Effector memory CD8-positive, alpha-beta T cell (primary cell): ENCODE measurements at places on chromosomes 16 and 17.

GRCh38 chr16:77920984-77921383 lies 101.4 kb upstream of the CLEC3A start:
- no peak for DNase-seq

DNA sequence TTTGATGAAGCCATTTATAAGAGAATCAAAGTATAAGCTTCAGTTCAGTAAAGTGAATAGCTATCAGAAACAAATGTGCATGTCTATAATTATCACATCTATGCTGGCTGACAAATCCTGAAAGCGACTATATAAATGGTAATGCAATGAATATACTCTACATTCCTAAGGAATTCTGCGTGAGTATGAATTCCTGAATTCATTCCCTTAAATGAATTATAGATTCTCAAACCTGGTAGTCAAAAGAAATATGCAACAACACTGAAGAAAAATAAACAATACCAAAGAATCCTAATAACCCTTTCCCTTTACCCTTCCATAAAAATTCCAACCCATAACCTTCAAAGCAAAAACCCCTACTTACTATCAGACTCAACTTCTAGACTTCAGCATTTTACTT lies 416.6 kb upstream of the PMFBP1 start:
- DNase-seq: no peak

- DNase-seq: no peak
These were observed 2.8 kb upstream of the ATXN2L start for GRCh38 chr16:28820016-28820415.

DNA sequence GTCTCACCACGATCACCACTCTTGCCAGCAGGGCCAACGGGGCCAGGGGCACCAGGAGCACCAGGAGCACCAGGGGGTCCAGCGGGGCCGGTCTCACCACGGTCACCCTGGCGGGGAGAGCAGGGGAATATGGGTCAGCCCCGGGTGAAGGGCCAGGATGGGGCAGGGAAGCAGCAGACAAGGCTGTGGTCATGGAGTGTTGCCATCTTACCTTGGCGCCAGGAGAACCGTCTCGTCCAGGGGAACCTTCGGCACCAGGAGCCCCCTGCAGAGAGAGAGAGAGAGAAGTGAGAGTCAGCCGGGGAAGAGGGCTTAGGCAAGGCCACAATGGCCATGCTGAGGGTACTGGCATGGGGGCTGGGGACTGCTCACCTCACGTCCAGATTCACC lies 12.9 kb downstream of the COL1A1 start:
- DNase-seq: no peak

DNA sequence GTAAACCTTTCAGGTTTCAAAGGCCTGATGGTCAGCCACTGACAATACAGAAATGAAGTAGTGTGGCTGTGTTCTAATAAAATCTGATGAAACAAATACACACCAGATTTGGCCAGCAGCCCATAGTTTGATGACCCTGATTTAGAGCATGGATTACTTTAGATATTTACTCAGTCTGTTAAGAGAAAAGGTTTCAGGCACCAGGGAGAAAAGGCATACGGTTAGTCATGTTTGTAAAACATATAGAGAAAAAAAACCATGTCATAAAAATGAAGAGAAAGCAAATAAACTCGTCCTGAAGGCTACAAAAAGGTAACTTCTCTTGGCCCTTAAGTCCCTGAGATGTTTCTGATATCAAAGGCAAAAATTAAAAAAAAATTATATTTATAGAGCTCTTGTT lies 112.1 kb downstream of the ADAMTS18 start:
- DNase-seq: no peak

GRCh38 chr16:60582528-60582927 lies 1453.7 kb downstream of the CDH8 start:
- DNase-seq: no peak

- no peak for DNase-seq
These were observed 23.3 kb downstream of the CEP295NL start for GRCh38 chr17:78879635-78880186.

DNA sequence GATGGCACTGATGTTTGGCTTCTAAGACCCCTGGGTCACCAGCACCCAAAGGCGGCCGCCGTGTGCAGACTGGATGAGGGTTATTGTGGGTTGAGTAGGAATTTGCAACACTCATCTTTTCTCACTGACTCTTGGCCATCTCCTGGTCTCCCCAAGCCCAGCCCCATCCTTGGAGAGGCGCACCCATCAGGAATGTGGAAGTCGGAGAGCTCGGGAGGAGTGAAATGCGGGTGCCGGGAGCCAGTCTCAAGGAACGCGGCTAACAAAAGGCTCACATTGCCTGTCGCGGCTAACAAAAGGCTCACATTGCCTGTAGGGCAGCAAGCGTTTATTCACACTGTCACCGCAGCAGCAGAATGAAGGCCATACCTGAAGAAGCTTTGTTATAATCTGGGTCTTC lies 248.6 kb downstream of the FOXL1 start:
- DNase-seq: no peak

- no peak for DNase-seq
These were observed 100.7 kb downstream of the MARF1 start for GRCh38 chr16:15542261-15542660.

- no peak for DNase-seq
These were observed 53.8 kb downstream of the OTOA start for GRCh38 chr16:21717608-21718007.

GRCh38 chr17:81219476-81220180 lies 3.1 kb downstream of the CEP131 start:
- DNase-seq: no peak

DNA sequence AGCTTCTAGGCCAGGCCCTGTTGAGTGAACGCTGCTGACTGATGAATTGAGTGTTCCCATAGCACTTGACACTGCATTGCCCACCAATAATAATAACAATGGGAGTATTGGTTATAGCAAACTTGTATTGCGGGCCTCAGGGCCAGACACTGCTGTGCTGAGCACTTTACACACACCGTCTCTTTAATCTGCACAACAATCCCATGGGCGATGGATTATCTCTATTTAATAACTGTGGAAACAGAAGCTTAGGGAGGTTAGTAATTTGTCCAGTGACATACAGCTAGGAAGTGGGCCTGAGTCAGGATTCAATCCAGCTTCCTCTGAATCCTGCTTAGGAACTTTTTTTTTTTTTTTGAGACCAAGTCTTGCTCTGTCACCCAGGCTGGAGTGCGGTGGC lies 11.2 kb downstream of the ARHGAP23 start:
- no peak for DNase-seq

DNA sequence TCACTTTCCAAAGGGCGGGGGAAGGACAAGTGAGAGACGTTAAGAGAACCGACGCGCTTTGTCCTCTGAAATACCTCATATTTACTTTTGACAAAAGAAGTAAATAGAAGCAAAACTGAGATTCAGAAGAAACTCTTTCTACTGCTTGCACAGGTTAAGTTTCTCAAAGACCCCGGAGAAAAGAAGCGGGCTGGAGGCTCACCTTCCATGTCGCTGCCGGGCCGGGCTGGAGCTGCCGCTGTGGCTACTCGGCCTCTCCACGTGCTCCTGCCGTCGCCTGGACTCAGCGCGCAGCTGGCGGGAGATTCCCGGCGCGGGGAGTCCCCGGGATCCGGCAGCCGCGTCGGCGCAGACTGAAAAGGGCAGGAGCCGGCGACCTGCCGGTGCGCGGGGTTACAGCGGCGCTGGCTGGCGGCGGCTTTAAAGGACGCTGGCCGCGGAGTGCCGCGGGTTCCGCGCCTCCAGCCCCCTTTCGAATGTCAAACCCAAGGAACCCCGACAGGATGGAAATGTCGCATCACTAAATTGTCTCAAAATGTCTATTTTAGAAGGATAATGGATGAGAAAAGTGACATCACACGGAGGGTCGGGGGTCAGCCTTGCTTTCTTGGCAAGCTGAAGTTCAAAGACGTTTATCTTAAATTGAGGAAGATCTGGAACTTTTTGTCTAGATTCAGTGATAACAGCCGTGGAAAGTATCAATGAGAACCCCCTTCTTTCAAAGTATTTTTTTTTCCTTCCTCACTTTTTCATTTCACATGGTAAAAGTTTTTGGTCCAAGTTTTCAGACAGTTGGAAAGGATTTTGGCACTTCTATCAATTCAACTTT lies at the start of gene IKZF3:
Gene IKZF3, minus strand, starts transcription at position 395 of the 829 bp plus-strand sequence. Its CDS starts 186 bp downstream, at position 209.
- DNase-seq: peak; percentile 85

- no peak for DNase-seq
These were observed 40.6 kb upstream of the LITAF start for GRCh38 chr16:11627292-11627663.

GRCh38 chr17:57115377-57115776 lies 30.3 kb downstream of the AKAP1 start:
- no peak for DNase-seq

DNA sequence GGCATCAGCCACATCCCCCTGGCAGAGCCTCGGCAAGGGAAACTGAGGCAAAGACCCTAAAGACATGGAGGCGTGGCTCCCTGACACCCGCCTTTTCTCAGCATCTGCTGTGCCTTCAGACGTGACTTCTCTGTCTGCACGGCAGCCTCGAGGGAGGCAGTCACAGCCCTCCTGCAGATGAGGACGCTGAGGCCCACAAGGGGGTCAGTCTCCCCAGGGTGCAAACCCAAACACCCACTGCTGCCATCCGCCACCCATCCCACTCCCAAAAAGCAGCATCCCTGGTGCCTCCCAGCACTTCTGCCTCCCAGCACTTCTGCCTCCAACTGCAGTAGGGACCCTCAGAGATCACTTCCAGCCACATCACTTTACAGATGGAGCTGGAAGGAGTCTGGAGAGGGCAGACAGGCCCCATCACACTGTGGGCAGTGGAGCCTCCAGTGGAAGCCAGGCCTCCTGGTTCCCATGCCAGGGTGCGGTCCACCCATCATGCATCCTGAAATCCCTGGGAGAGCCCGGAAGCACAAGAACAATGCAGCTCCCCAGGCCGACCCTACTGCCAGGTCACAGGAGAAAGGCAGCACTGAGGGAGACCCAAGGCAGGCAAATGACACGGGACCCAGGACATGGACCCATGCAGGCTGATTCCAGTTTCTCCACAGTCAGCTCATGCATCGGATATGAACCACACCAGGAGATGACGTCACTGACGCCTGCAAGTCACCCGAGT lies 23.8 kb downstream of the KDM8 start:
- DNase-seq: no peak

GRCh38 chr16:16183562-16183961 lies 39.7 kb downstream of the ABCC6 start:
- DNase-seq: no peak

GRCh38 chr16:86224126-86224525 lies 286.2 kb upstream of the FOXF1 start:
- no peak for DNase-seq

GRCh38 chr16:50530277-50531236 lies 17.6 kb upstream of the NKD1 start:
- DNase-seq: no peak

DNA sequence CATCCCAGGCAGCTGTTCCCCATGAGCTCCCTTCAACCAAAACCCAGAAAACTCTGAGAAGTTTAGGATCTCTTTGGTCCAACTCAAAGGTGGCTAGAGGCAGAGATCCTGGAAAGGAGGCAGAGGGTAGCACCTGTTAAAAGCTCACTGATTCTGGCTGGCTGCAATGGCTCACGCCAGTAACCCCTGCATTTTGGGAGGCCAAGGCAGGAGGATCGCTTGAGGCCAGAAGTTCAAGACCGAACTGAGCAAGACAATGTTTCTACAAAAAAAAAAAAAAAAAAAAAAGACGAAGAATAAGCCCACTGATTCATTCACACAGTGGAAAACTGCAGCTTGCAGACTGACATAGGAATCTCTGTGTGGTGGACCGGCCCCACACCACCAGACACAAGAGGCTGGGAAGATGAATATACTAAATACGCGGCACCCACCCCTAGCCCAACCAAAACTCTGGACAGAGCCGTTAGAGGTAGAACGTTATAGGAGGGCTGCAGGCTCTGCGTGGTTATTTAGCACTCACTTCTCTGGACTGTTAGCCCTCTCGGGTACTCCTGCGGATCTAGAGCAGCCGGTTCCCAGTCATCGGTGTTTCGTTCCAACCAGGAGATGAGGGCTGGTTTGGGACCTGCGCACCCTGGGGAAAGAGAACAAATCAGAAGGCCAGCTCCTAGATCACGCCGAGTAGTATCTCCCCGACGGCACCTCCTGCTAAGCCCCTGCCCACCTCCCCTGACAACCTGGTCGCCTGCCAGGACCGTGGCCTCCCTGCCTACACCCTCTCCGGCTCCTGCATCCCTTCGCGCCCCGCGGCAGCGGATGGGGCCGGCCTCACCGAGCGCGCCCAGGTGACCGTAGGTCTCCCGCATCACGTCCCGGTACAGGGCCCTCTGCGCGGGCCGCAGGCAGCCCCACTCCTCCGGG lies 925 bp downstream of the ZNF689 start:
- peak; percentile 42 for DNase-seq

DNA sequence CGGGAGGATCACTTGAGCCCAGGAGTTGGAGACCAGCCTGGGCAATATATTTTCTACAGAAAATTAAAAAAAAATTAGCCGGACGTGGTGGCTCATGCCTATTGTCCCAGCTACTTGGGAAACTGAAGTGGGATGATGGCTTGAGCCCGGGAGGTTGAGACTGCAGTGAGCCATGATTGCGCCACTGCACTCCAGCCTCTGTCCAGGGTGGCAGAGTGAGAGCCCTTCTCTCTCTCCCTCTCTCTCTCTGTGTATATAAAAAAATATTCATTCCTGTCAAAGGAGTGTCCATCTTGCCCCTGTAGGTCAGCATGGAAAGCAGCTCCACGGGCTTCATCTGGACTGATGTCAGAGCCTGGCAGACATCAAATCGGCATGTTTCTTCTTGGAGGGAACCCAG lies 31.2 kb downstream of the MGAT5B start:
- DNase-seq: no peak

DNA sequence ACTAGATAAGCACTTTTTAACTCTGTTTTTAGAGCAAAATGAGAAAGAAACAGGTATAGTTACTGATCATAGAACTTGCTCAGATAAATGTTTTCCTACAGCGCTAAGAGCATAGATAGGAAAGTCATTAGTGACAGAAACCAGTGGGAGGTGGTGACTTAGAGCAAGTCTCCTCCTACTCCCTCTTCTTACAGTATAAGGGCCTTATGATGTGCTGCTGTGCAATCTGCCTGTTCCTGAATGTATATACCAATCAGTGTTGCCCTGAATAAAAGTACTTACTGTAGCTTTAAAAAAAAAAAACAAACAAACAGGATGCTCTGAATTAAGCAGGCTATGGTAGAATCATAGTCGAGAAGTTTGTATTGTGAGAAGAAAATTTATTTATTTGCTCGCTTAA lies 23.3 kb upstream of the RASL10B start:
- no peak for DNase-seq

GRCh38 chr16:69345923-69346322 lies 5.7 kb downstream of the TMED6 start:
- no peak for DNase-seq

- no peak for DNase-seq
These were observed 2.4 kb downstream of the PIMREG start for GRCh38 chr17:6446516-6447100.

GRCh38 chr17:28416703-28417311 lies 10.8 kb upstream of the SLC46A1 start:
- DNase-seq: peak; percentile 46
